ENCODE measurements at places on chromosomes 1 and 21. TPM values are rescaled to one million over a fixed set of nuclear protein-coding genes. Genes with fewer than 3 reads are reported as not detected.

Gene NCAM2
- 5.3 TPM for total RNA-seq

Gene HPDL
- total RNA-seq = 0.95 TPM

Gene SLC22A15
- 1.2 TPM for total RNA-seq

Gene LGR6
- 0.28 TPM for total RNA-seq

Gene APP
- total RNA-seq = 239 TPM

Gene CYP4A22
- total RNA-seq = not detected

Gene OR14C36
- not detected for total RNA-seq

Gene NUDT4B
- total RNA-seq = 10.0 TPM

Gene OR10Z1
- total RNA-seq = not detected

Gene ZNF683
- not detected for total RNA-seq

Gene PDC
- not detected for total RNA-seq

Gene TNNI3K
- total RNA-seq = 4.6 TPM

Gene PRDM16
- total RNA-seq = 1.1 TPM

Gene WDTC1
- total RNA-seq = 30.0 TPM

Gene C1orf56
- total RNA-seq = 4.1 TPM

Gene GSTM1
- total RNA-seq = not detected

Gene FGR
- total RNA-seq = 6.9 TPM

Gene F3
- total RNA-seq = 19.3 TPM

Gene PLCH2
- 0.54 TPM for total RNA-seq

Gene EXTL2
- total RNA-seq = 13.3 TPM

Gene HOOK1
- total RNA-seq = 1.1 TPM

Gene IFNAR2
- 19.0 TPM for total RNA-seq

Gene EPHB2
- 2.5 TPM for total RNA-seq

Gene SUSD4
- total RNA-seq = 3.9 TPM

Gene BTG3
- total RNA-seq = 36.1 TPM

Gene OR14K1
- total RNA-seq = not detected

Gene TLR5
- 3.6 TPM for total RNA-seq

Gene KLHL12
- total RNA-seq = 23.9 TPM

Gene CFAP57
- total RNA-seq = not detected

Gene DMRTA2
- total RNA-seq = 0.55 TPM

Gene FAM78B
- total RNA-seq = 5.4 TPM

Gene GOLT1A
- total RNA-seq = not detected

Gene PGBD5
- 0.28 TPM for total RNA-seq

Measured in sigmoid colon (tissue), 7 donors.